ENCODE measurements at places on chromosomes 13 and 19.

DNA sequence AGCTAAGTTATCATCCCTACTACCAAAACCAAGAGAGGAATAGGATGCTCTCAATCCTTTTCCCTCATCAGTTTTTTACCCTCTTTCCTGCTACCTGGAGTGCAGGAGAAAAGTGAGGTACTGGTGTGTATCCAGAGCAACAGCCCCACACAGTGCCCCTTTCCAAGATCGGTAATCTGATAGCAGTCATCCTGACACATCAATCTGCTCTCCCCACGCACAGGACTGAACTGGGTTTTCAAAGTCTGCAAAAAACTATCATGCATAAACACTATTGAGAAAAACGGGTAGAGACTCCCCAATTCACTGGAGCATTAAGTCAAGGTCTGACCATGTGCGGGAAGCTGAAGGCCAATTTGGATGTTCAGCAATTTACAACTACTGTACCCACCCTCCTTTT, 284.8 kb downstream of the RBM26 start:
- no peak for DNase-seq

DNA sequence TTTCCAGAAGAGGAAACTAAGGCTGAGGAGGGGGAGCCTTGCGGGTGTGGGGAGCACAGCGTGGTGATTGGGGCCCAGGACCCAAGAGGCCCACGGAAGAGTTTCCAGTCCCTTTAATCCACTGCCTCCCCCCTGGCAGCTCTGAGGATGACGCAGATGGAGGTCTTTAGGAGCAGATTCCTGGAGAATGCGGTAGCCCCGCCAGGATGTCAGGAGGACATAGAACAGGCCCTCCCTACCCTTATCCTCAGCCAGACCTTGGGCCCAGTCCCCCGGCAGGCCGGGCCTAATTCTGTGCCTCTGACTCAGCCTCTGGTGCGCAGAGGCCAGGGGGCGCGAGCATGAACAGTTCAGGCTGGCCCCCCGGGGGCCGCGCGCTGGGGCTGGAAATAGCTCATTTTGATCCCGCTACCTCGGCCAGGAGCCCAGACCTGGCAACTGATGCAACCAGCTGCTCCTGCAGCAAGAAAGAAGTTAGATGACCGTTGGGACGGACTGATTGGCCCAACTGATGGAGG, 461 bp upstream of the HSPB6 start:
- DNase-seq, result no peak

DNA sequence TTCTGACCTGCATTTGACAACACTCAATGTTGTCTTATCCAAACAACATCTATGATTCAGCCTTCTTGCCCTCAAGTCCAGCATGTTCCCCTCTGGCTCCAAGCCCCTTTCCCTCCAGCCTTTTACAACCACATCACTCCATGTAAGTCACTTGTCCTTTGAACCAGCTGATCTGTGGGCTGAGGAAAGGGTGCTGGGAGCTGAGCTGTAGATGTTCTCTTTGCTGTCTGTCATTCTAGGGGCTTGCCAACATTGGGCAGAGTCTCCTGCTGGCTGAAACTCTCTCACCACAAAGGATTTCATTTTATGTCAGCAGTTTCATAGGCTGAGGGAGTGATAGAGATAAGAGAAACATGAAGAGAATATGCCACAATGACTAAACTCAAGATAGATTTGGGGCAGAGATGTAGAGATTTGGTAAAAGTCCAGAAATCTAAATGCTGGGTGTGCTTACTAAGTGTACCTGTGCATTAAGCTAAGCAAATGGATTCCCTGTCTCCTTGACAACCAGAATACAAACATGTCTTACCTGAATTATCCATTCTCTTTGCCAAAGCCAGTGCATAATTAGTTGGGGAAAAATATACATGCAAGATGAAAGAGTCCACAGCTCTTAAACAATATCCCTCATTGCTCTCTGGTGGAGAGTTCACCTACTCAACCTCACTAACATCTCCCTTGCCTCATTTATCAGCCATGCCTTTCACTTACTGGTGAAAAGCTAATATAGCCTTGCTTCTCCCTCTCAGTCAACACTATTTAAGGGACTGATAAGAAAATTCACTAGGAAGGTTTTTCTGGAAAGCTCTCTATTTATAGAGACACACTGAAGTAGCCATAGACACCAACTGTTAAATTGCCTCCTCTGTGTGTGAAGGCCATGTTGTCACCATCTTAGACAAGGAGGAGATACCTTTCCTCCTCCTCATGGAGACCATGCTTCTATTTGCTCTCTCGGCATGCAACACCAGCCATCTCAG, 175.5 kb upstream of the SERP2 start:
- DNase-seq, result no peak

DNA sequence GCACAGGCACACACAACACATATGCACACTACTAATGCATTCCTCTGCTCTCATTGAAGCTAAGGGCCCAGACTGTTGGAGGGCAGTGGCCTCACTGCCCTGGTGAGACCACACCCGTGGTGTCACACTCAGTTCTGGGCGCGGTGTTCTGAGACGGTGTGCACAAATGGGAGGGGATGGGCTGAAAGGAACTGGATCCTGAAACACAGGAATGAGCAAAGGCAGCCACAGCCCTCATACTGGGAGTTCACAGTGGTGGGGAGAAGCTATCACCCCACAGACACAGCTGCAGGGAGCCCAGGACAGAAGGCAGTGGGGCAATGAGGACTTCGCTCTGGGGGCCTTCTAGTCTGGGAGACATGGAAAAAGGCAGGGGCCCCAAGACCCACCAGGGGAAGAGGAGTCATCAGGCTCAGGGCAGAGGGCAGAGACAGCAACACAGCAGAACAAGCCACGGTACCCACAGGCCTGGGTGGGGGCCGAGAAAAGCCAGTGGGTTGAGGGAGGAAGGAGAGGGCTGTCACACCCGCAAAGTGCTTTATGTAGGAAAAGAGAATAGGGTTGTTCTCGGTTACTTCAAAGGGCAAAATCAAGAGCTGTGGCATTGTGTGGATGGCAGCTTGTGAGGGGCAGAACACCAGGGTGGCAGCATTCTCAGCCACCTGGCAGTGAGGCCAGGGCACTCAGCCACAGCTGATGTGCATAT, 75.4 kb upstream of the GPR183 start:
- DNase-seq, result no peak

DNA sequence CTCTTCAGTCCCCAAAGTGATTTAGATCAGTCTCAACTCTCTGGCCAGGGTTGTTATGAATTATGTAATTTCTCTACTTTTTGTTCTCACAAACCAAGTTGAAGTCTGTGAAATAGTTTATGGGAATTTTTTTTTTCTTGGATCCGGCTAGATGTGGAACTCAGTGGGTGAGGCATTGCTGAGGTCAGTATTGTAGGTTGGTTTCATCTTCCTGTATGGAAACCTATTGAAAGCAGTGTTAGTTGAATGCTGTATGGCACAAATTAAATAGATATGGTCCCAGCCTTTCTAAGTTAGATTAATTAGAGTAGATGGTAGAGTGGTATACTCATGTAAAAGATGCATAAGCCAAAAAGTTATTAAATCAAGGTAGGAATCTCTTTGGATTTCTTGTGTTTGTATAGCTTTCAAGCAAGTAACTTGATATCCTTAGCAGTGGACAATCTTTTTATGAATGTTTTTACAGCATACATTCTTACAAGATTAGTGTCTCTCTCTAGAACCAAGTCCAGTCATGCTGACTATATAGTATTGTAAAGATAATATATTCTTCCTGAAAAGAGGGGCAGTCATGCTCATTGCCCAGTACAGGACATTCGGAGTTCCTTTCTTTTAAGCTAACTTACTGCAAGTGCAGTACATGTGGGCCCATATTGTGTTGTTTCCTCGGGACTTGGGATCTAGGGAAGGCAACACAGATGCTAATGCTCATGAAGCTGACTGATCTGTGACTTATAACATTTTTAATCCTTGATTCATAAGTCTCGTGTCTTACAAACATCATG, 2541.1 kb downstream of the PCDH9 start:
- DNase-seq, result no peak

DNA sequence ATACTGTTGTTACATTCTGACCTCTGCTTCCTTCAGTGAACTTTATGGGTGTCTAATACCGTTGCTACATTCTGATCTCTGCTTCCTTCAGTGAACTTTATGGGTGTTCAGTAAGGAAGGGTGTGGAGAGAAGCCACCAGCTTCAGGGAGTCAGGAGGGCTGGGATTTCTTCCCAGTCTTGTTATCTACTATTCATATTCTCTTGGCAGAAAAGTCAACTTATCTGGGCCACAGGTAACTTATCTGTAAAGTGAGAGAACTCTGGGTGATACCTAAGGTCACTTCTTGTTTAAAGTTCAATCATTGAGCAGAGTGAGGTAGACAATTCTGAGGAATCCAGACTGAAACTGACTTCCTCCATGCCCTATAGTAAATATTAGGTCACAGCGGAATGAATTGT, 71.2 kb upstream of the STK24 start:
- DNase-seq, result no peak

DNA sequence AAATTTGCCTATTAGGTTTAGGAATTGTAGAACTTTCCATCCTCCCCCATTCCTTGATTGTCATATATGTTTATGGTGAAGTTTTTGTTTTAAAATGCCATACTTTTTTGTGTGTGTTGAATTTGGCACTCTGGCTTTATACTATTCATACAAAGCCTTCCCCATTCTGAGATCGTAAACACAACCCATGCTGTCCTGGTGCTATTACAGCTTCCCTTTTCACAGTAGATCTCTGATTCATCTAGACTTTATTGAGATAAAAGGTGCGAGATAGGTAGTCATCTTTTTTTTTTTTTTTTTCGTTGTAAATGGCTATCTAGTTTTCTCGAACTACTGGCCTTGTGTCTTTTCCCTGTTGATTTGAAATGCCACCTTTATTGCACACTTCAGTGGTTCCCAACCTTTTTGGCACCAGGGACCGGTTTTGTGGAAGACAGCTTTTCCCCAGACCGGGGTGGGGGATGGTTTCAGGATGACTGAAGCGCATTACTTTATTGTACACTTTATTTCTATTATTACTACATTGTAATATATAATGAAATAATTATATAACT, 94.6 kb downstream of the LRCH1 start:
- no peak for DNase-seq

DNA sequence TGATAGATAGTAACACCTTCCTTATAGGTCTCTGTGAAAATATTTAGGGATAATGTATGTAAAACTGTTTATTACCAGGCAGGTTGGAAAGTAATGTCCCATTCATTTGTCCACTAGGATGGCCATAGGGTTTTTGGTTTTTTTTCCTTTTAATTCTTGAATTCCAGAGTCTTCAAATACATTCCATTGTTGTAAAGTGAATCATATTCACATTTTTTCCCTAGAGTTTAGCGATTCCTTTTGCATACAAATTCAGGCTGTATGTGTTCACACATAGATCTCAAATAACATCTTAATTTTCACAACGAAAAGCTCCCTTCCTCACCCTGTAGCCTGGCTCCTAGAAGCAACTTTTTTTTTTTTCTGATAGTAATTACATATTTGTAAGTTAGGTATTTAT, 1.8 kb upstream of the ZNF557 start:
- DNase-seq, result no peak

DNA sequence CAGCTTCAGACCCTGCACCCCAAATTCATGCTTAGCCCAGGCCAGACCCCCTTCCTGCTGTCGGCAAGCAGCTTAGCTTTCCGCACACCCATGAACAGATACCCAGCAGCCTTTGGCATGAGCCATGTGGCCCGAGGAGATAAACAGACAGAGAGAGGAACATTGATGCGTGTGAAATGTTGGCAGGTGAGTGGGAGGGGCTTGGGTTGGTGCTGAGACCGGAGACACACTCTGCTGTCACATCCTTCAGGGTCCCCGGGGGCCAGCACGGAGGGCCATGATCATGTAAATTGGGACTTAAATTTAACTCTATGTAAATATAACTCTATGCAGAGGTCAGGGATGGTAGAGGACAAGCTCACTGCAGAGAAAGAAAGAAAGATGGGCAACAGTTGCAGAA, 1.5 kb downstream of the CD22 start:
- no peak for DNase-seq

GRCh38 chr19:56109226-56109625, 11.9 kb downstream of the ZNF787 start:
- DNase-seq, result no peak

GRCh38 chr13:48574041-48574796, 41.3 kb upstream of the RCBTB2 start:
- DNase-seq, result no peak

DNA sequence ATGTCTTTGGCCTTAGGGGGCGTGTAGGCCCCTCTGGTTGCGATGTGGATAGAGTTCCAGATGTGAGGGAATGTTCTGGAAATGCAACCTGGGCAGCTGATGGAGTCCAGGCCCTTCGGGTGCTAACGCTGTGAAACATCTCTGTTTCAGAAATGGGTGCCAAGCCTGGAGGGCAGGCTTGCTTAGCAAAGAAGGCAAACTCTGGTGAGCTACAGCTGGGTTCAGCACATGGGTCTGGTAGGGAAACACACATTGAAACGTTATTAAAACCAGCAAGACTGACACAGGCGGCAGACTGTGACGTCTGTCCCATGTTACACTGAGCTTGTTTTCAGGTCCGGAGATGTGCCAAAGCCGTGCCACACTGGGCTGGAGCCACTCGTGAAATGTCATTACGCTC, 8.6 kb upstream of the CDC16 start:
- no peak for DNase-seq

DNA sequence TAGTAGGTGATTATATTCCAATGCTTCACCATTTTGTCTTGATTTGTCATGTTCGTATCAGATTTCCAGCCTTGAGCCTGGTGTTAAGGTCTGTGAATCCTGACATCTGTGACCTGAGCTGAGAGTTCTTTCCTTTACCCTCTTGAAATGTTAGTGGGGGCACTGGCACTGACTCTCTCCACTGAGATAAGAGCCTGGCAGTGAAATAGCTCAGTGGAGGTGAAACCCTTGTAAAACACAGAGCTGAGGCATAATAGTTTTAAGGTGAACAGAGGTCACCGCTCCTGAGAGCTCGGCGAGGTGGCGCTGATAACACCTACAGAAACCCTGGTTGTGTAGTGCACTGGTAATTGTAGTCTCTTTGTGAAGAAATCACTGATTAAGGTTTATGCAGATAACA, 748.2 kb downstream of the DIAPH3 start:
- no peak for DNase-seq

GRCh38 chr19:55098716-55099556, 18.5 kb downstream of the PPP1R12C start:
- DNase-seq, result no peak

DNA sequence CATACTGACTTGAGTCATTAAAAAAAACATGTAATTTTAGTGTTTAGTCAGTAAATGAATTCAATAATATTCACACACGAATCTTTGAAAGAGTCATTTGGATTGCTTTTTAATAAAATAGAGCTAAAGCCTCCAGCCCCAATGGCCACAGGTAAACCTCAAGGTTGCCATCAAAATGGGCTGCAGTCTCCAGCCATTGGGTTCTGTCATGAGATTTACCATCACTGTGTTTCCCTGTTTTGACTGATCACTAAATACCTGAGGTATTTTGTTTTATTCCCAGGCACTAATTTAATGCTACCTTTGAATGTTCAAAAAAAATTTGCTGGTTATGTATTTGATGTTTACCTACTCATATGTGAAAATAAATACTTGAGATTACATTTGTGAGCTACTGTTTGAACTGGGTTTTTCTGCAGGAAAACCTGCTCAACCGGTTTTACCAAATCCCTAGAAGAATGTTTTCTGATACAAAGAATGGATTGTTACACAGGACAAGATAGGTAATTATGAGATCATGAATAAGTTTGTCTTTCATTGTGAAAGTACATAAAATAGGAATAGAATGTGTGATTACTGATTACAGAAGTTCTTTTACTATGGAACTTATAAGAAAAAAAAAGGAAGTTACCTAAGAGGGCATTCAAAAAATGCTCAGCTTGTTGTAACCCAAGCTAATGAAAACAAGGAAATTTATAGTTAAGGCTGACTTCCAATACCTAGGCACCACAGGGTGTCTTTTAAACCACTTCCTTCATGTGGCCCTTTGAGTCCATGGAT, 391.3 kb downstream of the EFNB2 start:
- DNase-seq, result no peak

GRCh38 chr13:45928843-45929242, 77.3 kb upstream of the SIAH3 start:
- DNase-seq, result no peak

All from SHP77 treated with DMSO at 0.1 percent for 48 hours (cell line).